Pancreas (tissue), 10 donors: ENCODE measurements at places on chromosomes 13 and 19. TPM values are rescaled to one million over a fixed set of nuclear protein-coding genes. Genes with fewer than 3 reads are reported as not detected.

Gene SERPINE3
- total RNA-seq, result not detected

Gene S1PR2
- 3.4 TPM for total RNA-seq

Gene PSG6
- not detected for total RNA-seq

DNA sequence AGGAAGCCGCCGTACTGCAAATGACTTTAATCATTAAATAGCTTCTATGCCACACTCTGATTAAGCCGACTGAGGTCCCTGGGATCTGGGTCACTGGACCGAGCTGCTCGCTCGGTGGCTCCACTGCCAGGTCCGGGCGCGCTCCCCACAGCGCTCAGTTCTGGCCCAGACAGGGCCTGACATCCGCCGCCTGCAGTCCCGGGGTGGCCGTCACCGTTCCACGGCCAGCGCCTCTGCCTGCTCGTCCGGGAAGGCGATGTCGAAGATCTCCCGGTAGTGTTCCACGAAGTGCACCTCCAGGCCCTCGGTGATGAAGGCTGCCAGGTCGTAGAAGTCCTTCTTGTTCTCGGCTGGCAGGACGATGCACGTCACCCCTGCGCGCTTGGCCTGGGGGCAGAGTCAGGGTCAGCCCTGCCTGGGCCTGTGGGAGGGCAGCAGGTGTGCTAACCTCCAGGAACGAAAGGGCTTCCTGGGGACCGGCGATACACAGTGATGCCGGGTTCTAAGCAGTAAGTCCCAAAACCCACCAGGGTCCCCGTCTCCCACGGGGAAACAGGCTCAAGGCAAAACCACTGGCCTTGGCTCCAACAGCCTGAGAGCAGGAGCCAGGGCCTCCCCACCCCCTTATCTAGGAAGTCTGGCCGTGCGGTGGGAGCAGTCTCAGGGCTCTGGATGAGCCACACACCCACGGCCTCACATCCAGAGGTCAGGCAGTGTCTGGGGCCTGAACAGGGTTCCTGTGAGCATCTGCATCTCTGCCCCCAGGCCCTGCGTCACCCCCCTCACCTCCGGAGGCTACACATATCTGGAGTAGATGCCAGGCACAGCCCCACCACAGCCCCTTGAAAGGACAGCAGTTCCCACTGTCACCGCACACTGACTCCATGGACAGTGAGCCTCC is 2.0 kb downstream of the RPL36 start:
- DNase-seq, result peak; percentile 83

DNA sequence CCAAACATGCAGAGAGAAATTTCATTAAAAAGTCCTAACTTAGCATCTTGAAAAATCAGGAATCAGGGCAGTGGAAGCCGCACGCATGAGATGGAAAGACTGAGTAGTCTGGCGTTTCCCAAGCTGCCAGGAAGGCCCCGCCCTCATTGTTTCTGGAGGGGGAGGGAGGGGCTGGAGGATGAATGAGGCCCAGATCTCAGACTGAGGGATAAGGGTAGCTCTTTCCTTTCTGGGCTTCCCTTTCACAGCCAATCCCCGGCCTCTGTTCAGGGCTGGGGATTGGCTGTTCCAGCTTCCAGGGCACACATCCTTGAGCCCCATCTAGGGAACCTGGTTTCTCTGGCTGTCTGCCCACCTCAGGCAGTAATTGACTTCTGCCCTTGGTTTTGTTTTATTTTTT is 7.3 kb downstream of the C19orf53 start:
- DNase-seq, result no peak

- DNase-seq, result no peak
Measured at GRCh38 chr19:40650749-40651305, 39.6 kb downstream of the NUMBL start.

- no peak for DNase-seq
Measured at GRCh38 chr13:95926231-95926630, 127.0 kb downstream of the UGGT2 start.

GRCh38 chr19:48469289-48469881 is at the start of gene CYTH2:
Gene CYTH2, plus strand, starts transcription at chr19:48469369. Its CDS starts 139 bp downstream, at chr19:48469508.
- DNase-seq, result peak; percentile 92

DNA sequence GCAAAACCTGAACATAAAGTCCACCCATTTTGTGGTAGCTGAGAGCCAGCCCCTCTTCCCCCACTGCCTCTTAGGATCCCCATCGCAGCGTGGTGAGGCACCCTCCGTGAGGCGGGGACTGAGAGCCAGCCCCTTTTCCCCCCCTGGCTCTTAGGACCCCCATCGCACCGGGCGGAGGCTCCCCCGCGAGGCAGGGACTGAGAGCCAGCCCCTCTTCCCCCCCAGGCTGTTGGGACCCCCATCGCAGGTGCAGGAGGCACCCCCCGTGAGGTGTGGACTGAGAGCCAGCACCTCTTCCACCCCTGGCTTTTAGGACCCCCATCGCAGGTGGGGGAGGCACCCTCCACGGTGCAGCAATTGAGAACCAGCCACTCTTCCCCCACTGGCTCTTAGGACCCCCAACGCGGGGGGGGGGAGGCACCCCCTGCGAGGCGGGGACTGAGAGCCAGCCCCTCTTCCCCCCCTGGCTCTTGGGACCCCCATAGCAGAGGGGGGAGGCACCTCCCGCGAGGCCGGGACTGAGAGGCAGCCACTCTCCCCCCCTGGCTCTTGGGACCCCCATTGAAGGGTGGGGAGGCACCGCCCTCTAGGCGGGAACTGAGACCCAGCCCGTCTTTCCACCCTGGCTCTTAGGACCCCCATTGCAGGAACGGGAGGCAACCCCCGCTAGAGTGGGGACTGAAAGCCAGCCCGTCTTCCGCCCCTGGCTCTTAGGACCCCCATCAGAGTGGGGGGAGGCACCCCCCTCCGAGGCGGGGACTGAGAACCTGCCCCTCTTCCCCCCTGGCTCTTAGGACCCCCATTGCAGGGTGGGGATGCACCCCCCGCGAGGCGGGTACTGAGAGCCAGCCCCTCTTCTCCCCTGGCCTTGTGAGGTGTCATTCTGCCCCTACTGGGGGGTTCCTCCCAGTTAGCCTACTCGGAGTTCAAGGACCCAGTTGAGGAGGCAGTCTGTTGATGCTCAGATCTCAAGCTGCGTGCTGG is 366.4 kb upstream of the SPRY2 start:
- DNase-seq, result peak; percentile 20

- DNase-seq, result no peak
Measured at GRCh38 chr13:97124915-97125809, 97.0 kb upstream of the MBNL2 start.

- peak; percentile 76 for DNase-seq
Measured at GRCh38 chr19:49362929-49363267, 682 bp upstream of the TEAD2 start.

DNA sequence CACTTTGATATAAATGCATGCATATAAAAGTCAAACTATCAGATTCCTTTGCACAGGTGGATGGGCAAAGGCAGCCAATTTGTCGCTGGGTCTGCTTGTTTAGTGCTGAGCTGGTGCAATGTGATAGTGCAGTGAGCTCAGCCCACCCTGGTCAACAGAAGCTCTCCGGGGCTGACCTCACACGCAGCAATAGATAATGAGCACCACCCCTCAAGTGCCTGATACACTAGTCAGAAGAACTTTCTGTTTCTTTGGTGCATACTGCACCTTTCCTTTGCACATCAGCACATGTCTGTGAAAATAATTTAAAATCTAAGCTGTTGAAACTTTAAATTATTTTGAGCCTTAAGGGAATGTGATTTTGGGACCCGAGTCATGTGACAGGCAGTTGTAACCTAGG is 20.2 kb downstream of the ATP8A2 start:
- DNase-seq, result no peak

DNA sequence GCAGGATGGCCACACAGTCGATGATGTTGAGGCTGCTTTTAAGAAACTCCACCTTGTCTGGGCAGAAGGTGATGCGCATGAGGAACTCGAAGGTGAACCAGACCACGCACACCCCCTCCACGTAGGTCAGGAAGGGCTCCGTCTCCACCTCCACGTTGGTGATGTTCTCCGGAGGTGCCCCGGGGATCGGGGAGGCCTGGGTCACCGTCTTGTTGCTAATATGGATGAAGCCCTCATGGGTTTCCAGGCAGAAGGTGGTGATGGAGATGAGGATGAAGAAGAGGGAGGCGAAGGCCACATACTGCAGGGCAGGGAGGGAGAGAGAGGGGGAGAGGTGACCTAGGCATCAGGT is 5.4 kb downstream of the KCNC3 start:
- no peak for DNase-seq

- DNase-seq, result no peak
Measured at GRCh38 chr19:1183543-1184172, 9.6 kb upstream of the SBNO2 start.

GRCh38 chr13:94548382-94548781 is 47.6 kb downstream of the TGDS start:
- no peak for DNase-seq

- no peak for DNase-seq
Measured at GRCh38 chr19:49231804-49232203, 74.2 kb downstream of the TRPM4 start.
